GOT3 (cell line): ENCODE measurements at places on chromosomes 1 and 21.

DNA sequence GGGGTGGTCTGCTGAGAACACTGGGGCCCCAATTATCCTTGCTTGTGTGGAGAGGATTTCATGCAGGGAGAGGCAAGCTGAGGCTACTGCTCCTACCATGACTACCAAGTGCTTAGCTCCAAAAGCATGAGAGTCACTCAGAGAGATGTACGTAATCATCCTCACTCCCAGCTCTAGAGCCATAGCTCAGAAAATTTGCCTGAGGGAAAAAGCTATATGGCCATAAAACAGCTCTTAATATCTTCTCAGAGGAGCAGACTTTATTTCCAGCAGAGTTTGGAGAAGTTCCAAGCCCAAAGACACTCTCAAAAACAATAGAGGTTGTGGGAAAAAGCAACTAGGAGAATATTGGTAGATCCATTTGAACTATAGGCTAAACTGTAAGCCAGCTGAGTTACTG is 106.4 kb upstream of the PBX1 start:
- no peak for DNase-seq

GRCh38 chr1:98388441-98388840 is 273.1 kb upstream of the SNX7 start:
- no peak for DNase-seq

DNA sequence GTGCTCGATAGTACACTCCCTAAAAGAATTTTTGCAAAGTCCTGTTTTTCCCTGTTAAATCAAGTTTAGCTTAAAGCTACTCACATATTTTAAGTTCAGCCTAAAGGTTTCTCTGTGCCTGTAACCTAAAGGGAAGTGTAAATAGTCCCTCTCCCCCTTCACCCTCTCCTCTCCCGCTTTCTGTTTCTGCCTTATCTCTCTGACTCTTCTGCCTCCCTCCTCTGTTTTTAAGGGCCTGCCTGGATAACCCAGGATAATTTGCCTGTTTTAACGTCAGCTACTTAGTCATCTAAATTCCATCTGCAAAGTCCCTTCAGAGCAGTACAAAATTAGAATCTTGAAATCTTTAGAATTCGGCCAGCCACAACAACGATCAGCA is 92.6 kb downstream of the NID1 start:
- DNase-seq: no peak

GRCh38 chr21:33289199-33289819 is 23.1 kb downstream of the IL10RB start:
- DNase-seq: no peak

DNA sequence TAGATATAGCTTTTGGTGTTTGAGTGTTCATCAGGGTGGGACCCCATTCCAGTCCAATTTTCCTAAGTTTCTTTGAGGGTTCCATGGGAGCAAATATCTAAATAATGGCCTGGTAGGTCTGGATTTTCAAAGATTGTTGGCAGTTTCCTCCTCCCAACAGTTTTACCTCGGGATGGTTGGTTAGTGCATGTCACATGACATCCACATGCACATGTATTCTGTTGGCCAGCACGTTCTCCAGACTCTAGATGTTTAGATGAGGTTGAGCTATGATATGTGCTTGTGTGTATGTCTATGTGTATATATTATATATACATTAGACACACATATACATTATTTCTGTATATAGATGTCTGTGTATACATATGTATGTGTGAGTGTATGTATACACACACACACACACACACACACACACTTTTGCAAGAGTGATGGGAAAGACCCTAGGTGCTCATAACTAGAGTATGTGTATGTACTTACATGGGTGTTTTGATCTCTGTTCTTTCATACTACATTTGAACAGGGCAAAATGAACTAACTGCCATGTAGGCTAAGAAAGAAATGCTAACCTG is 5.6 kb downstream of the RGS4 start:
- DNase-seq: no peak

- no peak for DNase-seq
Measured at GRCh38 chr1:117576236-117576635, 29.6 kb upstream of the TENT5C start.
